Stimulated activated CD4-positive, alpha-beta T cell treated with anti-CD3 and anti-CD28 coated beads, Interleukin-2, amount 100 ng/mL, for 48 hours (primary cell): ENCODE measurements at places on chromosomes 5 and 9.

DNA sequence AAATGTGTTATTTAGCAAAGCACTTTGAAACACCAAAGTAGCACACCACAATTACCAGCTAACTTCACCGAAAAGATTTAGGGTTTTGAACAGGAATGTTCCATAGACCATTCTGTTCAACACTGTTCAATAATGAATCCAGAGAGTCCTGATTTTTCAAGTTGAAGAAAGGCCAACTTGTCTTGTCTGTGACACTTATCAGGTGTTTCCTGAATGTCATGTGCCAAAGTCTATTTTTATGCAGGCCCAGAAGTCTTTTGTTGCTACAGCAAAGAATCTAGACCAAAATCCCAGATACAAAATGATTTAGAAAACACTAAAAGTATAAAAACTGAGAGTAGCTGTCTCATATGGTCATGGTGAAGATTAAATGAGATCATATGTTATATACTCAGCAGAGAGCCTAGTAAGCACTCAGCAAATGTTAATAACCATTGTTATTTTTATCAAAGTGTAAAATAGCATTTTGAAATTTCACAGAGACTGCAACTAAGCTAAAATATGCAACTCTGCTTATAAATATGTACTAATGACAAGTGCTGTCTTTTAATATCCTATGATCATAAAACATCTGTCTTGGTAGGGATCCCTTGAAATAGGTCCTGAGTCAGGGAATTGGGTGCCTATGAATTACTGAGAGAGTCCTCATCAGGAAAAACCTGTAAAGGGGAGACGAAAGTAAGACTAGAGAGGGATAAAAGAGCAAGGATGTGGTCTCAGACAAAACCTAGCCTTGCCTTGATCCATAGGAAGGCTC, 122.4 kb upstream of the SLC12A2 start:
- DNase-seq = no peak

DNA sequence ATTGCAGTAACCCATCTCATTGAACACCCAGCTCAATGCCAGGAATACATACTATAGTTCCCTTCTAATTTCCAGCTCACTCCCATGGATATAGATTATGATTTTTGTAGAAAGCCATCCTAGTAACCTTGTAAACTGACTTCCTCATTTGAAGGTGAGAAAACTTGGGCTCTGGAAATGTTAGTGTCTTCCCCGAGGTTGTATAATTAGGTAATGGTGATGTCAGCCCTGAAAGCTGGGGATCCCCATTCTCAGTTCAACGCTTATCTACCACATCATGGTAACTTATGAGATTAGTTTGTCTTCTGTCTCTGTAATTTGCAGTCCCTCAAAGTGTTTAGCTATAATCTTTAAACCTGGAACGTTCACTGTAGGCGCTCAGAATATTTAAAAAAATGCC, 34.6 kb upstream of the PTCH1 start:
- DNase-seq = no peak

GRCh38 chr5:95283022-95283615, 1.8 kb downstream of the MCTP1 start:
- DNase-seq = no peak

GRCh38 chr5:132901730-132902129, 28.3 kb downstream of the LEAP2 start:
- DNase-seq = no peak

- DNase-seq = peak; percentile 72
Observed at GRCh38 chr9:130707225-130707976, 13.8 kb downstream of the EXOSC2 start.

DNA sequence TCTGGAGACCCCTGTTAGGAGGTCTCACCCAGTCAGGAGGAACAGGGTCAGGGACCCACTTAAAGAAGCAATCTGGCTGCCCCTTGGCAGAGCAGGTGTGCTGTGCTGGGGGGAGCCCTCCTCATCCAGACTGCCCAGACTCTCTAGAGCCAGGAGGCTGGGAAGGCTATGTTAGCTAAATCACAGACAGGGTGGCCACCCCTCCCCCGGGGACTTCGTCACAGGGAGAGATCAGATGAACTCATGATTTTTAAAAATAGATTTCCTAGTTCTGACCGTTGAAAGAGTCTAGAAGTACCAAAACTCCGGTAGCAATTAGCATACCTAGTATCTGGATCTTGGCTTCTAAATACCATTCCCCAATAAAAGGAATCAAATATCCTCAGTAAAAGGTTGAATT, 35.0 kb upstream of the FOXB2 start:
- DNase-seq = no peak

GRCh38 chr5:37111426-37112382, 137.5 kb downstream of the CPLANE1 start:
- no peak for DNase-seq

DNA sequence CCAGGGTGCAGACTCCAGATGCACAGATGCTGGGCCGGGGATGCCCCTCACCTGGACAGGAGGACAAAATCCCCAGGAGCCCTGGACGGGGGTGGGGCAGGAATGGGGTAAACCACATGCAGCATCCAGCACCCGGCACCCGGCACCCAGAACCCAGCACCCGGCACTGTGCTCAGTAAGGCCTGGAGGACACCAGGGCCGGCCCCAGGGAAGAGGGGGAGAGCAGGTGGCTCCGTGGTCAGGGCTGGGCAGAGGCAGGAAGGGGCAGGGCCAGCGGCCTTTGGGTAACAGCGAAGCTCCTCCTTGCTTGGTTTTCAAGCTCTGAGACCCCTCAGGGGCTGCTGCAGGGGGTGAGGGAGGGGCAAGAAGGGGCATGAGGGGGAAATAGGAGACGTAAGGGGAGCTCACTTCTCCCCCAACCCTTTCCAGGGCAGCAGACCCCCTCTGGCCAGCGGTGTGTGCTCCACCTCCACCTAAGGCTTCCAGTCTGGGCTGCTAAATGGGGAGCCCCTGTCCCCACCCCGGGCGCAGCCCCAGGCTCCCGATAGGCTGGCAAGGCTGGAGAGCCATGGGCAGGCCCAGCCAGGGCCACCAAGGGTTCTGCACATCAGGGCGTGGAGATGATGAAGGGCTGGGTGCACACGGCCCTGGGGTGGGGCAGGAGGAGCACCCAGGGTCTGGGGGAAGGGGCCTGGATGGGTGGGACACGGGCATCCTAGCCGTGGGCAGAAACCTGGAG, 17.8 kb upstream of the SLC6A19 start:
- no peak for DNase-seq

GRCh38 chr5:112865128-112865527, 4.0 kb downstream of the SRP19 start:
- DNase-seq = no peak

DNA sequence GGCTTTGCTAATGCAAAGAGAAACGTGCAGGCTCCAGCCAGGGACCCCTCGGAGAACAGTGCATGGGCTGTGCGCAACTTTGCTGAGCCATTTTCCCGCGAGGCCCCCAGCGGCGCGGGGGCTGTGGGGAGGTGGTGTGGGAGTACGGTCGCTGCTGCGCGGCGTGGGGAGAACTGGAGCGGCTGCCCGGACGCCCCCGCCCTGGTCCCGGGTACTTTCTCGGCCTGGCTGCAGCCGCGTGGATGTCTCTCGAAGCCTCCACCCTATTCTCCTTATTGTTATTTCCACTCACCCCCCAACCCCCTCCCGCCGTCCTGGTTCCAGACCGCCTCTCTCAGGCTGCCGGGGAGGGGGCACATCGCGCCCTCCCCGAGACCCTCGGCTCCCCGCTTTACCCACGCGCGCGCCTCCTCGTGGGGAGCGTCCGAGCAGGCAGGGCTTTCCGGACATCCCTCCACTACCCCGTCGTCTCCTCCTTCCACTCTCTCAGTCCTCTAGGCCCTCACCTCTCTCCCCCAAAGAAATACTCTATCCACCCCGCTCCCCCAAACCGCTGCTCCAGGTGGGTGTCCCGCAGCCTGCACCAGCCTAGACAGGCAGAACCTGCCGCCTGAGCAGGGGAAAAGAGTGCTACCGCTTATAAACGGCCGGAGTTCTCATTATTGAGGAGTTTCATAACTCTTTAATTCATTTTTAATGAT, 68.6 kb upstream of the TBCA start:
- DNase-seq = no peak

DNA sequence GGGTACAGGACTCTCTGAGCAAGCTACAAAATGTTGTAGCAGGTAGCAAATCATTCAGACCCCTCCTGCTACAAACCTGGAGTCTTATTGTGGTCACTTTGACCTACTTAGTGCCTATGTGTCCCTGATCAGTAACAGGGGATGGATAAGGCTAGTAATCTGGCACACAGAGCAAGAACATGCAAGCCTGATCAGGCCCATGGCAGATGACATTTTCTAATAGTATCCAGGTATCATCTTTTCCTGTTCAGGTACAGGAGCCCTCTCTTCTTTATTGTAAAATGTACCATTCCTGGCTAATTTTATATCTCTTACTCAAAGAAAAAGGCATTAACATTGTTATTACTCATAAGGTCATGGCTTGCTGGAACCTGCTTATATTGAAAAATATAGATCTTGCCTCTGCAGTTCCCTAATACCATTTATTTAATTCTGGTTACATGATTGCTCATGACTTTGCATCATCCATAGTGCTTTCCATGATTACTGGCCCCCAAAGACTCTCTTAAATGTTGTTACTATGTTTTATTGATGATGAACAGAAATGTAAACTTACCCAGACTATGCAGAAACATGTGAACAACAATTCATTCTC, 18.2 kb upstream of the CCNH start:
- DNase-seq = no peak

GRCh38 chr9:95370064-95370463, 52.6 kb upstream of the FANCC start:
- DNase-seq = no peak

GRCh38 chr5:72539726-72540125, 32.5 kb upstream of the ZNF366 start:
- no peak for DNase-seq

- no peak for DNase-seq
Observed at GRCh38 chr5:52469835-52470234, 317.9 kb upstream of the ITGA1 start.

GRCh38 chr9:73132034-73132776, 19.5 kb upstream of the ANXA1 start:
- peak; percentile 37 for DNase-seq

DNA sequence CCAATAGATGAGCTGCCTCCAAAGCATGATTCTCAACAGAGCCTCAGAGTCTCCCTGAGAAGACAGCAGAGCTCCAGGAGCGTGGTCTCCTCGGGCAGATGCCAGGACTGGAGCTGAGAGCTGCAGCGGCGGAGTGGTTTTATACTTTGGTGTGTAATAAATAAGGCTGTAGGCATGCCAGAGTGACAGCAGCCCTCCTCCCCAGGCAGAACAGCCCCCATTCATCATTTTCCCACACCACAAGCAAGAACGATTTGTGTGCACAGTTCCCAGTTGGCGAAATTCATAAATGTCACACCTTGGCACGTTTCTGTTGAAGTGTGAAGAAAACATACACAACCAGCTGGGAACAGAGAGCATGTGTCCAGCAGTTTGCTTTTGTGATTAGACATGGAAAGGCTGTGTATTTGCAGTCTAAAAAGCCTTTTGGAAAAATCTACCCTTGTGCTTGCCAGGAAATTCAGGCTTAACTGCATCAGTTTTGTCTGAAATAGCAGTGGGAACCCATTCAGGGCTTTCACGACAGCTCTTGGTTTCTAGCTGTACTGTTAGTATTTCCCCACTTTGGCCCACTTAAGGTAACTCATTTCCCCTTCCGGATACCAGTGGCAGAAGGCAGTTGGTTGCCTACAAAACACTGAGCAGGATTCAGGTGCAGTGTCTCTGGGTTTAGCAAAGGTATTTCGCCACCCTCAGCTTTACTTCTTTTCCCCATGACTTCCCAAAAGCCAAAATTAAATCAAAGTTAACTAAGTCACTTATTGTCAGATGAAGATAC, at the start of gene C1QTNF3:
Gene C1QTNF3, minus strand, starts transcription at position 115 of the 778 bp plus-strand sequence. Its CDS starts 88 bp downstream, at position 27.
- no peak for DNase-seq

GRCh38 chr9:101311191-101311590, 73.6 kb downstream of the BAAT start:
- no peak for DNase-seq

DNA sequence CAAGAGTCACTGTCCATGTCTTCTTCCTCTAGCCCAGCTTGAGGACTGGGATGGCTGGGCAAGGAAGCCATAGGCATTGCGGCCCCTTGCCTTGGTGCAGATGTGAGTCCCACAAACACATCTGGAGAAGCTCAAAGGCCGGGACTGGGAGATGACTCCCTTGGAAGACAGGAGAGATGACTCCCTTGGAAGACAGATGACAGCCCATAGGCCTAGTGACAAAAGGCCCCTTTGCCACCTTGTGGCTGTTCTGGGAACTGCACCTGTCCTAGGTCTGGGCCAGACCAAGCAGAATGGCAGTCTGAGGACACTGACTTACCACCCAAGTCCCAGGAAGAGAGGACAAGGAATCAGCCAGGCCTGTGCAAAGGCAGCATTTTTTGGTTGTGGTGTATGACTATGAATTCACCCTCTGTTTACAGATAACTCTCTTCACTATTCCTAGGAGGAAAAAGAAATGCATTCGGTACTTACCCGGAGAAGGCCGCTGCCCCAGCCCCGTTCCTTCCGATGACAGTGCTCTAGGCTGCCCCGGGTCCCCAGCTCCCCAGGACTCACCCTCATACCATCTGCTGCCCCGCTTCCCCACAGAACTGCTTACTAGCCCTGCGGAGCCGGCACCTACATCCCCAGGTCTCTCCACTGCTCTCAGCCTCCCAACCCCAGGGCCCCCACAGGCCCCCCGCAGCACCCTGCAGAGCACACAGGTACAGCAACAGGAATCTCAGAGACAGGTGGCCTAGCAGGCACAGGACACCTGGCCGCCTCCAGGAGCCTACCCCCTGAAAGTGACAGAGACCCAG, 30.8 kb downstream of the SKP1 start:
- DNase-seq = peak; percentile 86

DNA sequence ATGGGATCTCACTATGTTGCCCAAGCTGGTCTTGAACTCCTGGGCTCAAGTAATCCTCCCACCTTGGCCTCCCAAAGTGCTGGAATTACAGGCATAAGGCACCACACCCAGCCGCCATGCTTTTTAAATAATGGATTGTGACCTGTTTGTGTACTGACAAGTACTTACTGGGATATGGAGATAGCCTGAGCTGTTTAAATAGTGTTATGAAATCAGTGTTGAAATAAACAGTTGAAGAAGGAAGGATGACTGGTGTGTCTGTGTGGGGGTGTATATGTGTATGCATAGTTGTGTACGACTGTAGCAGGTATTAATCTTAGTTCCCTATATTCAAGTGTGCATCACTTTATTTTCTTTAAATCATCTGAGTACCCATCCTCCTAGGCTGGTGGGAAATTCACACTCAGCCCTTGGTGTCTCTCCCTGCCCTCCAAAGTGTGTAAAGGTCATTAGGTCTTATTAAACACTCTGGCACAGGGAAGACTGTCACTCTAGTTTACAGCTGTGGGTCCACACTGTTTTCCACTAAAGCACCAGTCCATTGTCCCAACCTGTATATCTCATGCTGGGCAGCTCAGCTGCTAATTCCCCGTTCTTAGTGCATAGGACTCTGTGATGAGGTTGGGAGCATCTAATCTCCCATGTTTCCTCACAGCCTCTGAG, 91.0 kb downstream of the SNX18 start:
- DNase-seq = no peak

- no peak for DNase-seq
Observed at GRCh38 chr5:132773601-132774355, 3.3 kb downstream of the SEPTIN8 start.

DNA sequence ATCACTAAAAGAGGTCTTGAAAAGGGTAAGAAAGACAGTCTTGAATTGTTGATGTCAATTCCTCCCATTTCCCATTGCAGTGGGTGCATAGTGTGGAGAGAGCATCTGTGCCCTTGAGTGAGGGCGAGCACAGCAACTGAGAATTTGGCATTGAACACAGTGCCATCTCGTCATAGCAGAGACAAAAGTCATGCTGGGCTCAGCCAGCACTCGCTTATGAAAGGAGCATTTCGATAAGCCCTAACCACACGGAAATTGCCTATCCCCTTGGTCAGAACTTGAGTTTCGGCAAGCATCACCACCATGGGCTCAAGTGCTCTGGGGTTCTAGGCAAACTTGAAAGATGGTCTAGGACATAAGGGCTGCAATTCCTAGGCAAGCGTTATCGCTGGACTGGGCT, 712.8 kb upstream of the CDH10 start:
- no peak for DNase-seq
